NCI-H2227 treated with DMSO at 0.1 percent for 48 hours (cell line): ENCODE measurements at places on chromosomes 12 and 14.

DNA sequence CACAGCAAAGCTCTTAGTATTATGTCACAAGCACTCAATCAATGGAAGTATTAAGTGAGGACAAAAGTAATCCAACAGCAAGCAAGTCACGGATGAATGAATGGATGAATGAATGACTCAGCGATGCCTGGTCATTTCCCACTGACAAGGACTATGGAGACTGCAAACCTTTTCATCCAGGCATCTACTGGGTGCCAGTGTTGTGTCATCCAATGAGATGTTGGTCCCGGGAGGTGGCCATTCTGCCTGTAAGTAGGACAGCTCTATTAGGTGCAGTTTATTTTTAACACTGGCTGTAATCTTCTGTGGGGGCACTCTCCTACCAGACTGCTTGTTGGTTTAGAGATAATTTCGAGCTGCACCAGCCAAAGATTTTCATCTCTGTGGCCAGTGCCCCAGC is 39.4 kb downstream of the STAB2 start:
- DNase-seq, result no peak

GRCh38 chr12:21831791-21832344 is 57.4 kb upstream of the KCNJ8 start:
- DNase-seq, result no peak

GRCh38 chr14:70005281-70005805 is 126.1 kb downstream of the SMOC1 start:
- no peak for DNase-seq

- no peak for DNase-seq
Measured at GRCh38 chr12:71890475-71890874, 48.2 kb upstream of the TPH2 start.

DNA sequence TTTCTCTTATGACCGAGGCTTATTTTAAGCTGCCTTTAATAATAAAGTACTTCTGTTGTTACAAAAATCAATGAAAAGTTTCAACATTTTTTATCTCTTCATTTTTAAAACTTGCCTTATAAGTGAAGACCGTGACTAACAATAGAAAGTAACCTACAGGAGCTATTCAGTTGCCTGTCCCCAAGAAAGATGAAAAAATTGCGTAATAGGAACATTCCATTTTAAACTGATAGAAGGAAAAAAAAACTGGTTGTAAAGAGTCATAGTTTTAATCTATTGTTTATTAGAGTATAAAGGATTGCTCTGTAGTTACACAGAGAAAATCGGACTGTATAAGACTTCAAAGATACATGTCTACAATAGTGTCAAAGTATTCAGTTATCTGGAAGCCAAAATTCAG is 83.3 kb downstream of the DAAM1 start:
- no peak for DNase-seq

GRCh38 chr12:77337362-77337761 is 272.0 kb upstream of the E2F7 start:
- DNase-seq, result no peak

DNA sequence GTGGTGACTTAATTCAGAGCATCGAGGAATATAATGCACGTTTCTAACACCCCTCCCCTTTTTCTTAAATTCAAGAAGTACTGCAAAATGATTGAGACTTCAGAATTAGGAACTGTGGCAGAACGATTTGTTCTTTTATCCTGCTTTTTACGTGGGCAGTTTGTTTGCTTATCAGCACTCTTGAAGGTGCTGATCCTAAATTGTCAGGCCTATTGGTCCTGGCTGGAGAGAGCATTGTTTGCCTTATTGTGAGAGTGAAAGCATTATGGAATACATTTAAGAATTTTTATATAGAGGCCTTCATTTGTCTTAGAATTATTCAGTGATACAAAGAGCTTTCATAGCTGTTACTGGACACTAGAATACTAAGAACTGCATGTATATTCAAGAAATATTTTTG is 59.1 kb downstream of the TMTC2 start:
- DNase-seq, result no peak

DNA sequence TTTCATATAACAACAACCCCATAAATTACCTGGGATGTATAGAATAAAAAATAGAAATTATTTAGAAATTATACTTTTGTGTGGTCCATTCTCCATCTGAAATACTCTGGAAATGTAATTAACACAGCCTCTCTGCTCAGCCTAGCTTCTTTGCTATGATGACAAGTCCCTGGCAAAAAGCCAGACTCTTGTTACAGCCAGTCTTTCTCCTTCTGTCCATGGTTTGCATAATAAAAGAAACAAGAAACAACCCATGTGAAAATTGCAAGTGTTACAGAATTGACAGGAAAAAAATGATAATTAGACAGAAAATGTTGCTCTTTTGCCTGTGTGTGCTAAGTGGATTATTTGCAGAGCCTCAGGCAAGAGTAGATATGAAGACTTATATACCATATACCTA is 61.3 kb downstream of the C12orf50 start:
- peak; percentile 44 for DNase-seq

- DNase-seq, result peak; percentile 64
Measured at GRCh38 chr14:70027785-70028428, 148.7 kb downstream of the SMOC1 start.

GRCh38 chr14:92553438-92553837 is 39.9 kb downstream of the RIN3 start:
- no peak for DNase-seq

DNA sequence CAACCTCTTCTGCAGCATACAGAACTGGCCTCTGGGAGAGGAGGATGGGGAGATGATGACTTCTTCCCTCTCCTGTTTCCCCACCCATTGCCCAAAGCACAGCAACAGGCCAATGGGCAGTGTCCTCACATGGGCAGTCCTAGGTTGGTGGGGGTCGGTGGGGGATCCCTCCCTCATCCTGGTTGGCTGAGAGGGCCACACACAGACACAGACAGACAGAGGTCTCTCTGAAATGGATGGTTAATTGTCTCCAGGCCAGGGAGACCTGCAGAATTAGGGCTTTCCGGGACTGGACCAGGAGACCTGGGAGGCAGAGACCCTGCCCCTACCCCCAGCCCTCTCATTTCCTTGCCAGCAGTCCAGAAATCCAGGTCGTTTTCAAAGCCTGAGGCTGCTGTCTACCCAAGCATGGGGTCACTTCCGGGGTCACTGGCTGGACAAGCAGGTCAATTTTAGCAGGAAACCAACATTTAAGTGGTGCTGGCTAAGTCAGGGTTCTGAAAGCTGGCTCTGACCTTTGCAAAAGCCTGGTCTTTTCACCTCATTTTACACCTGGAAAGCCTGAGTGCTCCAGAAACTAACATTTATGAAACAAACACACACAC is 48.6 kb upstream of the TBX3 start:
- no peak for DNase-seq

GRCh38 chr12:10098791-10099190 is at the start of gene CLEC1A:
Gene CLEC1A, minus strand, starts transcription at chr12:10098985. Its CDS starts 63 bp downstream, at chr12:10098922.
- no peak for DNase-seq

DNA sequence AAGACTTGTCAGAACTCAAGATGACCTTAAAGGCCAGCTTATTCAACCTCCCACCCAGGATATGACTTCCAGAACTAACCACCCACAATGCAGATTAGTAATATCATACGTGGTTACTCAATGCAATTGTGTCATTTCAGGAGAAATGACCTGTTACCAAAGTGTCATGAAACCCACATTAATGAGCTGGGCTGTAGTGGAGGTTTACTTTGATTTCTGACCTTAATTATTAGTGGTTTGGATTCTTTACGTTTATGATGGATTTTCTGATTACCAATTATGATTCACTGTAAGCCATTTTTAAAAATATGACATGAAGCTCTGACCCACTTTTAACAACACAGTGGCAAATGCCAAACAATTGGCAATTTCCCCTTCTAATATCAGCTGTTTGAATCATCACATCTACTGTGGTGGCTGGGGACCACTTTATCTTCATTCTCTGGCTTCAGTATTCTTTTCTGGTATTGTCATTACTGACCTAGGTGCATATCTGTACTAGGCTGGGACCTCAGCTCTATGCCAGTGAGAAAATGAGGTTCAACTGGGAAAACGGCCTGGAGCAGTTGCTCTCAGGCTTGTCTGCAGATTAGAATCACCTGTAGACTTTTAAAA is 223.3 kb downstream of the RGS6 start:
- DNase-seq, result no peak

- DNase-seq, result no peak
Measured at GRCh38 chr14:90058876-90059458, 2.8 kb upstream of the KCNK13 start.

GRCh38 chr12:65962036-65962430 is 137.8 kb downstream of the HMGA2 start:
- no peak for DNase-seq

- no peak for DNase-seq
Measured at GRCh38 chr12:63129927-63130326, 21.1 kb downstream of the AVPR1A start.

DNA sequence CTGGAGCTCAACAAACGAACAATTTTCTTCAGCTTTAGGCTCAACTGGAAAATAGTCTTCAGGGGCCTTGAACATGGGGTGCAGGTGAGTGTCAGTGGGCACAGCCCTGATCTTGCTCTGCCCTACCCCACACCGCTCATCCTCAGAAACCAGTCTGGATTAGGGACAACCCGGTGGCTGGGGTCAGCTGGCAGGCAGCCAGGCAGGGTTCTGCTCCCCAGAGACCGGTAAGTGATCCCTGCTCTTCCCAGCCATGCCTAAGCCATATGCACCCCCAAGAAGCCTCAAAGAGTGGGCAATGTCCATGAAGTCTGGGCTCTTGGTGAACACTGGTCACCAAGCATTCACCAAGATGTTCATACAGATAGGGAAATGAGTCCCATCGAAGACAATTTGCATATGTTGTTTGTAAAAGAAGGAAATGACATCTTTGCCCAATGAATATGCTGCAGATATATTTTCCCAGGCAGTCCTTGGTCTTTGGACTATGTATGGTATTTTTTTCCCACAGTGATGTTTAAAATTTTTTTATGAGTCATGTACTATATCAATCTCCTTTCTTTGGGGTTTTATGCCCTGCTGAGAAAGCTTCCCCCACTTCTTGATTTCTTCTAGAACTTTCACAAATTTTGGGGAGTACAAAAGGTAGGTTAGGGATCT is 63.9 kb upstream of the VASH1 start:
- DNase-seq, result no peak

DNA sequence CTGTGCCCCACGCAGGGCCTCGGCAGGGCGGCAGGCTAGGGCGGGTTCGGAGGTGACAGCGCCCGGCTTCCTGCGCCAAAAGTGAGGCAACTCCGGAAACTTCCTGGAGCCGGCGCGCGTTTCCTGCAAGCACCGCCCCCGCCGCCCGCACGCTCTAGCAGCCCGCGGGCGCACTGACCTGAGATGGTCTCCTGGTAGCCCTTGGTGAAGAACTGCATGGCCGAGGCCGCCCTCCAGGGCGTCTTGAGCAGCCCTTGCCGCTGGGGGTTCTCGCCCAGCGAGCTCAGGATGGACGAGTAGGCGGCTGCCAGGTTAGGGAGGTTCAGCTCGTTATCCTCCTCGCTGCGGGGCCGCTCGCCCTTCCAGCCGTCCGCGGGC is 494 bp downstream of the GCH1 start:
- DNase-seq, result peak; percentile 8

- DNase-seq, result no peak
Measured at GRCh38 chr12:120229487-120230325, 28.8 kb upstream of the RPLP0 start.

DNA sequence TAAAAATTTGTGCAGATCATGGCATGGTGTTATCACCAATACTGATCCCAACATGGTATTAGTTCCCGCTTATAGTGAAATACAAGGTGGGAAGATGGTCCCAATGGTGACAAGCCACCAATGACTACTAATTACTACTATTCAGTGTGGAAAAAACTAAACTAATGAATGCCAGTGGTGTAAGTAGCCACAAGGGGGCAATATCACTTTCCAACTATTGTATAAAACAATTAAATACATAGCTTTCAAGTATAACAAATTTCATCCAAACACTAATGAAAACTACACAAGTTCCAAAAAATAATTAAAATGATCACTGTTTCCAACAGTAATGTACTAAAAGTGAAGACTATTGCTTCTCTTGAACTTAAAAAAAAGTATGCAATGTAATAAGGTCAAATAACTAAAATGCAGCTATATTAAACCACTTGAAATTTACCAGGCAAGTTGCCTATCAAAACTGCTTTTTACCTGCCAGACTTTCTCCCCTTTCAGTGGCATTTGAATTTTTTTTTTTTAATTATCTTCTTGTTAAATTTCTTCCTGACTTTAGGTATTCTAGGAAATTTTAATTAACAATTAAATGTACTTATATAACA is 58.0 kb downstream of the PAPLN start:
- peak; percentile 33 for DNase-seq

GRCh38 chr14:29773990-29774389 is 153.7 kb downstream of the PRKD1 start:
- no peak for DNase-seq

- DNase-seq, result no peak
Measured at GRCh38 chr14:88919502-88919901, 95.1 kb downstream of the TTC8 start.

DNA sequence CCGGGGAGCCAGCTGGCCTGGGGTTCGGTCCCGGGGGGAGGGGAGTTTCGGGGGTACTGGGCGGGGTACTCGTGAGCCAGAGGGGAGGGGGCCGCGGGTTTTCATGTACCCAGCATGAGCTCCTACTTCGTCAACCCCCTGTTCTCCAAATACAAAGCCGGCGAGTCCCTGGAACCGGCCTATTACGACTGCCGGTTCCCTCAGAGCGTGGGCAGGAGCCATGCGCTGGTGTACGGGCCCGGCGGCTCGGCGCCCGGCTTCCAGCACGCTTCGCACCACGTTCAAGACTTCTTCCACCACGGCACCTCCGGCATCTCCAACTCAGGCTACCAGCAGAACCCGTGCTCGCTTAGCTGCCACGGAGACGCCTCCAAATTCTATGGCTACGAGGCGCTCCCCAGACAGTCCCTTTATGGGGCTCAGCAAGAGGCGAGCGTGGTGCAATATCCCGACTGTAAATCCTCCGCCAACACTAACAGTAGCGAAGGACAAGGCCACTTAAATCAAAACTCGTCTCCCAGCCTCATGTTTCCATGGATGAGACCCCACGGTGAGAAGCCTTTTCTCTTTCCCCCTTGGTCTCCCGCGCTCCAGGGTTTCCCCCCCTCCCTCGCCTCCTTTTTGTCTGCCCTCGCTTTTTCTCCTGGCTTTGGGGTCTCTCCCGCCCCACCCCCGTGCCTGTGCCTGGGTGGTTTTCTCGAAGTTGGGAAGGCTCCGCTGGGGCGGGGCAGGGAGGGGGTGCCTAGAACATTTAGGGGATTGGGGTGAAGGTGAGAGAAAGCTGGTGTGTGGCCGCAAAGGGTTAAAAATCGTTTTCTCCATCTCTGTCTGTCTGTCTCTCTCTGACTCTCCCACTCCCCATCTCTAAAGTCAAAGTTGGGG is 627 bp downstream of the HOXC8 start:
- no peak for DNase-seq

GRCh38 chr12:119679490-119679889 is 11.6 kb downstream of the PRKAB1 start:
- peak; percentile 71 for DNase-seq

GRCh38 chr12:64147011-64147631 is 75.0 kb downstream of the KICS2 start:
- peak; percentile 23 for DNase-seq

GRCh38 chr12:104689635-104690034 is 232.9 kb downstream of the CHST11 start:
- DNase-seq, result no peak

DNA sequence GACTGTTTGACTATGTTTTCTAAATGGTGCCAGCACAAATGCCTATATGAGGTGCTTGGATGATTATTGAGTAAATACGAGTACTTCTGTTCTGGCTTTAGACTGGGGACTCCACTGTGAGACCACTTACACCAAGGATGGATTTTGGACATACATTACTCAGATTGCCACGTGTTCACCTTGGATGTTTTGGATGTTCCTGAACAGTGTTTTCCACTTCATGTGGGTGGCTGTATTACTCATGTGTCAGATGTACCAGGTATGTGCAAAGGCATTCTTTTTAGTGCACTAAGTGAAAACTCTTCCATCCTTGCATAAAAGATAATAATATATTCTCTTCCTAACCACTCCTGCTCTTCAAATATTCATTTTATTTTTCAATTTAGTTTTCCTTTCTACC is 30.7 kb downstream of the CSRP2 start:
- no peak for DNase-seq
